ENCODE measurements at places on chromosomes 5 and 9. TPM values are rescaled to one million over a fixed set of nuclear protein-coding genes. Genes with fewer than 3 reads are reported as not detected.
A peak's percentile ranks its signal among the peaks of the same experiment; 100 is the strongest.

CDC14B gene
- 5.1 TPM for total RNA-seq

SARDH gene
- total RNA-seq, result 4.5 TPM

RNF20 gene
- total RNA-seq, result 22.0 TPM

OGN gene
- 0.14 TPM for total RNA-seq

RNF180 gene
- 9.4 TPM for total RNA-seq

ADRB2 gene
- 8.7 TPM for total RNA-seq

DNA sequence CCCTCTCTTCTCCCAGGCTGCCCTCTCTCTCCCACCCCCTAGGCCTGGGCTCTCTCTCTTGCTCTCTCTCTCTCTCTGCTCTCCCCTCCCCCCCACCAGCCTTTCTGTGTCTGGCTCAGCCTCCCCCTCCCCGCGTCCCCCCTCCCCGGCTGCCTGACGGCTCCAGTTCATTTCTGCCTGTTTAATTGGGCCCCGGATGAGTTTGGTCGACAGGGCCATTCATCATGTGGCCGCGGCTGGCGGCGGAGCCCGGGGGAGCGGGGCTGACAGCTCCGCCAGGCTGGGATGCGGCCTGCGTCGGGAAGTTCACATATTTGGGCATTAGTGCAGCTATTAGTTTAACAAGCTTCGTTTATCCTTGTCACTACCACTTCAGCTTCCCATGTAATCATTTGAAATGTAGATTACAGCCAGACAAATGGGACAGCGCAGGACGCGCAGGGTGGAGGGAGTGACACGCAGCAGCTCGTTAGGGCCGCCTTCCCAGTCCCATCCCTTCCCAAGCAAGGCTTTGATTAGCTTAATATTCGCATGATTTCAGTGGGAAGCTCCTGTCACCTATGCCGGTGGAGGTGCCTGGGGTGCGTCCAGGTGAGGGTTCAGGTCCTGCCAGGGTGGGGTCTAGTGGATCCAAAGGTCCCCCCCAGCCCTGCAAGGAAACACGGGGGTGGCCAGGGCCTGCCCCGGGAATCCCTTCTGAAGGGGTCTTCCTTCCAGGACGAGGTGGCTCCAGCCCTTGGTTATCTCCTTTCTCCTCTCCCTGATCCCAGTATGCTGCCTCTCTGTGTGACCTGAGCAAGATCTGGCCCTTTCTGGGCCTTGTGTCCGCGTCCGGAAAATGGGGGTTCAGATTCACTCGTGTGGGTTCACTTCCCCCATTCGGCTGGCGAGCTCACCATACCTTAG, 214.8 kb downstream of the PAX5 start:
- peak; percentile 65 for DNase-seq

GRCh38 chr9:128505414-128505765, 871 bp downstream of the GLE1 start:
- DNase-seq, result no peak

GRCh38 chr9:19032406-19032805, 603 bp downstream of the SAXO1 start:
- DNase-seq, result no peak

- no peak for DNase-seq
Measured at GRCh38 chr9:97675655-97676054, 21.5 kb downstream of the XPA start.

DNA sequence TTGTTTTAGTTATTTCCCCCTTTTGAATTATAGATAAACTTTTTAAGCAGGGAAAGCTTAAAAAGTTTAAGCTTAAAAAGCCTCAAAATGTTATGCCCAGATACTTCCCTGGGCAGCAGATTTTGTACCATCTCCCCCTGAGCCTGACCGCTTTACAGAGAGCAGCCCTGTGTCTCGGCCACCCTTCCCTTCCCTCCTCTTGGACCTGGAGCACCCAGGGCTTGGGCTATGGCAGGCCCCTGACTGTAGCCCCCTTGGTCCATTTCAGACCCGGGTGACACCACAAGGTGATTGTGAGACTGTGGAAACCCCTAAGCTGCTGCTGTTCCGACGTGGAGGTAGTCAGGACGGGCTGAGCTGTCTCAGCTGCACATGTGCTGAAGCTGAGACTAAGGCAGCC, 97.7 kb downstream of the RALGPS1 start:
- no peak for DNase-seq

DNA sequence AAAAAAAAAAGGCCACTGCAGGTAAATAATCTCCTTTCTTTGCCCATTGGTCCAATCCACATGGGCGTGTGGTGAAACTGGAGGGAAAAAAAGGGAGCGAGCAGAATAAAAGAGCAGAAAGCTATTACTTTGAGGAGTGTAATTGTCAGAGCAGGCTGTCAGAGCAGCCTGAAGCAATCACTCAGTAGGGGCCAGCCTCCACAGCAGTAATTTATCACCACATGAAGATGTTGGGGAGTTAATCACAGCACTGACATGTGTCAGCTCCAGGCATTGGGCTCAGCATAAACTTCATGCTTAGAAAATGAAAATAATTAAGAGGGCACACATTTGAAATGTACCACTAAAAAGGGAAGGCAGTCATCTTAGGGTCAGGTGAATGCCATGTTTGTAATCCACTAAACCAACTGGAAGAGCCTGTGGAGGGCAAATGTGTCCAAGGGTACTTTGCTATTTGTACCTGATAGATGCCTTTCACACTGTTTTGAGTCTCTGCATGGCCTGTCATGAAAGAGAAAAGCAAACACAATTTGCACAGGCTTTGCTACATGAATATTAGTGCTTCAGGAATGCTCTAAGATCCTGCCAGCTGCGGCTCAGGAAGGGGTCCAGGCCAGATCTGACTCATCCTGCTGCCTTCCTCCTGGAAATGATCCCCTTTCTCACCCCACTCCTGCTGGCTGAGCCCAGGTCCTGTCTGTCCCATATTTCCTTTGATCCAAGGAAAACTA, 2.9 kb upstream of the PTGER4 start:
- DNase-seq, result no peak

DNA sequence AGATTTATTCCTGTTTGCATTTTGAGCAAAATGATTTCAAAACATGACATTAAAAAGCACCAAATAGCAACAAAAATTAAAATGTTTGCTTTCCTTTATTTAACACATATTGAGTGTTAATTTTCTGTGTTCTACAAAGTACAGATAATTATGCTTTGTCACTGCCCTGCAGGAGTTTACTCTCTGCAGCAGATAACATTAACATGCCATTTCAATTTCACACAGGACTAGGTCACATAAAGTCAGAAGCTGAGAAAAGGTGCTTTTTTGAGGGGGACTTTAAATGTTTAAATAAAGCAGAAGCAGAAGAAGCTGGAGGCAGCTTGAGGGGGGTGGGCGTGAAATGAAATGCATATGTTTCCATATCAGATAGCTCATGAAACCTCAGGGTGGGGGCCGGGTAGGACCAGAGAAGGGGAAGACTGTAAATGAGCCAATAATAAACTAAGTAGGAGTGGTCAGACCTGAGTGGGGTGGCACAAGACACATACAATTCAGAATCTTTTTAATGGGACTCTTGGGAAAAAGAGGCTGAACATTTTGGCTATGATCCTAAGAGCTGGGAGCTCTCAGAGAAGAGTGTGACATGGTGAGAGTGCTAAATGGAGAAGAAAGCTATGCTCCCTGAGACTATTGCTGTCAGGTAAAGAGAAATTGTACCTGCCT, 387.5 kb downstream of the FAM170A start:
- no peak for DNase-seq

DNA sequence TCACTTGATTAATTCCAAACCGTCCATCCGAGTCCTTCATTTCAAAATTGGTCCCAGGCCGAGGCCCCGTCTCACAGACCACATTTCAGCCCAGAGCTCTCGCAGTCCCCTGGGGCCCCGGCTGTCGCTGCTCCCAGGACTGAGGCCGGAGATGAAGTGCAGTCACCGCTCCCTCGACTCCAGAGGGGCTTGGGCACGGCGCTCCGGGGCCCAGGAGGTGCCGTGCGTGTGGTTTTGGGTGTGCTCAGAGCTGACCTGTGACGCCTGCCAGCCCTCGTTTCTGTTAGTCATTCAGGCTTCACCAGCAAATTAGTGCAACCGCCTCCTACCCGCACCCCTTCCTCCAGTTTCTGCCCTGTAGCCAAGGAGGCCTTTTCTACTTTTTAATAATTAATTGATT, 48.7 kb upstream of the PHYKPL start:
- peak; percentile 64 for DNase-seq

GRCh38 chr9:34656992-34657391, 5.0 kb downstream of the IL11RA start:
- DNase-seq, result no peak

DNA sequence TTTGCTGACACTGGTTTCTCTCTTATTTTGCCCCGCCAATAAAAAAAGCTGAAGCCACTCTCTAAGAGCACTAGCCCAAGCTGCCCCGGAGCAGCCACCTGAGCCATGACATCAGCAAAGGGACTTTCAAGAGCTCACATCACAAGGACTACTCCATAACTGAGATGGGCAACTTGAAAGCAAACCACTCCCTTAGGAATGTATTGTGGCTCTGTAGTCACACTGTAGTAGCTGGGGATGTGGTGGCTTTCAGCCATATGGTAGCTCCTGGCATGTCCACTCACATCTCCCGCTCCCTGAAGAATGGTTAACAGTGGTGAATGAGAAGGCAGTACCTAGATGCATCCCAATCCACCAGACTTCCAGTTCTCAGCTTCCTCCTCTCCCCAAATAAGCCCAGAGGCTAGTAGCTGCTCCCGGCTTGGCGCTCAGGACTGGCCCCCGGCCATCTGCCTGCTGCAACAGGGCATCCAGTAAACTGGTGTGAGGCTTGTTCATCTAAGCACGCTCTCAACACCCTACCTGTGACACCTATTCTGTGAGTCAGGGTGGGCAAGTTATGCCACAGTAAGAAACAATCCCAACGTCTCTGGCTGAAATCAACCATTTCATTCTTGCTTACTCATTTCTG, 63.7 kb downstream of the S1PR3 start:
- no peak for DNase-seq

- no peak for DNase-seq
Measured at GRCh38 chr9:131289301-131290035, at the start of gene PLPP7. PLPP7 (plus strand) TSS chr9:131289723; CDS start chr9:131289998, 275 bp downstream.

DNA sequence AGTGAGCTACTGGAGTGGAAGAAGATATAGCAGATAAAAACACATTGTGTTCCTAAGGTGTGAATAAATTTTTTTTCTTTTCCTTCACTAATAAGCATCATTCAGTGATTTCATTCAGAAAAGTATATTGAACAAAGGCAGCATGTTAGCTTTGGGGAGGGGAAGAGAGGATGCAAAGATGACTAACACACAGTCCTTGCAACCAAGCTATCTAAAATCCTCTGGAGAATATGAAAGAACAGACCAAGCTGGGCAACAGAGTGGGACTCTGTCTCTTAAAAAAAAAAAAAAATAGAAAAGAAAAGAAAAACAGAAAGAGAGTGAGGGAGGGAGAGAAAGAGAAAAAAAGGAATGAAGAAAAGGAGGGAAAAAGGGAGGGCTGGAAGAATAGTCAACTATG, 22.3 kb upstream of the OMD start:
- DNase-seq, result no peak

DNA sequence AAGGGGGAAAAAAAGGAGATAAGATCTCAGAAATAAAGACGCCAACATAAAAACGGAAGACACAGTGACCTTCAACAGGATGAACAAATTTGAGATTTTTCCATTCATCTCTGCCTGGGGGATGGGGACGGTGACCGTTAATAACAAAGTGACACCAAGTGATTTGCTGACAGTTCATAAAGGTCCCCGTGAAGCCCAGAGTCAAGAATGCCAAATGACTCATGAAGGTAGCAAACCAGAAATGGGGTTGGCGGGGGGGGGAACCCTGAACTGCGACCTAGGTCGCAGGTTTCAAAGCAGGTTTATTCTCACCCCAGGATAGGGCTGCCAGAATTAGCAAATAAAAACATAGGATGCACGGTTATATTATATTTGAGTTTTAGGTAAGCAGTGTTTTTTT, 21.1 kb upstream of the SHB start:
- peak; percentile 25 for DNase-seq

GRCh38 chr5:95770830-95771708, 39.9 kb downstream of the RHOBTB3 start:
- no peak for DNase-seq

- DNase-seq, result no peak
Measured at GRCh38 chr9:5587024-5587423, 41.9 kb upstream of the RIC1 start.

GRCh38 chr5:179241764-179242370, 103.4 kb downstream of the ADAMTS2 start:
- peak; percentile 24 for DNase-seq

- no peak for DNase-seq
Measured at GRCh38 chr9:33229359-33230114, 10.4 kb upstream of the SPINK4 start.

- DNase-seq, result no peak
Measured at GRCh38 chr9:104872656-104873488, 55.1 kb downstream of the ABCA1 start.
